GM23248 (cell line): ENCODE measurements at places on chromosomes 16 and 17. TPM values are rescaled to one million over a fixed set of nuclear protein-coding genes. Genes with fewer than 3 reads are reported as not detected.

Gene CHTF18
- 9.1 and 13.1 TPM in 2 replicates for total RNA-seq

Gene C17orf113
- total RNA-seq, result 0.13 TPM in 1 of 2 replicates, not detected in the other

Gene TLCD2
- total RNA-seq, result 2.2 and 2.8 TPM in 2 replicates

Gene RUNDC3A
- total RNA-seq, result 0.11 TPM in 1 of 2 replicates, not detected in the other

DNA sequence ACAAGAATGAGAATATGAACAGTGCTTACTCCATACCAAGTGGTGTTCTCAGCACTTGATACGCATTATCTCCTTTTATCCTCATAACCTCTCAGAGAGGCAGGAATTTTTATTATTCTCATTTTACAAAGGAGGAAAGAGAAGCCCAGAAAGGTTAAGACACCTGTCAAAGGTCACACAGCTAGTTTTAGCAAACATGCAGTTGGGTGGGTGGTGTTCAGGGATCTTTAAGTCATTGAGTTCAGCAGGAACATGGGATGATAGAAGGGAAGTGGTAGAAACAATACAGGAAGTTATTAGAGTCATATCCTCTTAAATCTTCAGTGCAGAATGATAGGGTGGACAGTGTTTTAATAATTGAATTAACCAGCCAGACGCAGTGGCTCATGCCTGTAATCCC lies 95.4 kb downstream of the IRX3 start:
- no peak for DNase-seq

GRCh38 chr16:68166264-68166663 lies 69.7 kb downstream of the ESRP2 start:
- no peak for DNase-seq

DNA sequence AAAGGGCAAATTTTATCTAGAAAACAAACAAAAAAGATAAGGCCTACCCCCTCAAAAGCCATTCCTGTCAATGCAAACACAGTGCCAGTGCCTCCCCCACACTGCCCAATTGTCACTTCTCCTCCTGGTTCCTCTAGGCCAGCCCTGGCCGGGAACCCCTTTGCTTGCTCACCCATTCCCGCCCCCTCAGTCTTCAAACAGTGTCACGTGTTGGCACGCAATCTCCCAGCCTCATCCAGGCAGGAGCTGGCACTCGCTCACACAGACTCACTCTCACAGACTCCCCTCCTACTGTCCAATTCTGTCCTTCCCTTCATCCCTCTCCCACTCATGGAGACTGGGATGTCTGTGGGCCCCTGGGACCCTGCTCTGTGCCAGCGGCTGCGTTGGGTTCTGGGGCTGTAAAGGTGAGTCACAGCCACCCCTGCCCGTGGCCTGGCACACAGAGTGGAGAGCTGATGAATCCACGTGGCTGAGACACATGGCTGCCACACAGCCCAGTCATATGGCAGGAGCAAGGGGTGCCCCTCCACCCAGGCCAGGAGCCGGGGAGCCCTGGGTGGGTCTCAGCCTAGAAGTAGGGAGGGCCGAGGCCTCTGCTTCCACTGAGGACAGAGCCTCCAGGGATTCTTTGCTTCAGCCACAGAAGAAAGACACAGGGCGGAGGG lies 54.8 kb downstream of the VAC14 start:
- DNase-seq, result peak; percentile 99

- no peak for DNase-seq
Observed at GRCh38 chr17:50683434-50684287, 24.1 kb downstream of the ANKRD40 start.

DNA sequence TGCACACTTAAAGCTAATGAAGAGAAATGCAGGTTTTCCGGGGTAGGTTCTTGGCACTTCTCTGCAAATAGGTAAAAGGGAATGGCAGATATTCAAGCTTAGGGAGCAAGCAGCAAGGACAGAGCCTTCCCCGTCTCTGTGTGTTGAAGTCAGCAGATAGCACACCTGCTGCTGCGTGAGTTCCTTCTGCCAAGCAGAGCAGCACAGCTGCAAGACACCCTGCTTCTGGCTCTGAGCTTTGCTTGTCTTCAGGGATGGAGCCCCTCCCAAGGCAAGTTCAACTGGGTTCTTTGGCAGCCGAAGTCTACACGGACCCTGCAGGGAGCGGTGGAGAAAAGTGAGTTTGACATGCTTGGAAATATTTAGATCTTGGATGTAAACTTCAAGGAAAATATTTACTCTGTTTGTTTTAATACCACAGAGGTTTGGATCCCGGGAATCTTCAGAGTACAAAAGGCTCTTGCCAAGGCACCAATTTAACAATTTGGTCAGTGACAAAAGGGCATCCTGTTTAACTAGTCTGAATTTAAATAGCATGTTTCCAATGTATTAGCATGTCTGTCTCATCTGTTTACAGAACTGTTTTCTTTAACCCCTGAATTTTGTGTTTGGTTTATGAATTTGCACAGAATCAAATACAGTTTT lies 113.4 kb upstream of the KCNJ16 start:
- no peak for DNase-seq

DNA sequence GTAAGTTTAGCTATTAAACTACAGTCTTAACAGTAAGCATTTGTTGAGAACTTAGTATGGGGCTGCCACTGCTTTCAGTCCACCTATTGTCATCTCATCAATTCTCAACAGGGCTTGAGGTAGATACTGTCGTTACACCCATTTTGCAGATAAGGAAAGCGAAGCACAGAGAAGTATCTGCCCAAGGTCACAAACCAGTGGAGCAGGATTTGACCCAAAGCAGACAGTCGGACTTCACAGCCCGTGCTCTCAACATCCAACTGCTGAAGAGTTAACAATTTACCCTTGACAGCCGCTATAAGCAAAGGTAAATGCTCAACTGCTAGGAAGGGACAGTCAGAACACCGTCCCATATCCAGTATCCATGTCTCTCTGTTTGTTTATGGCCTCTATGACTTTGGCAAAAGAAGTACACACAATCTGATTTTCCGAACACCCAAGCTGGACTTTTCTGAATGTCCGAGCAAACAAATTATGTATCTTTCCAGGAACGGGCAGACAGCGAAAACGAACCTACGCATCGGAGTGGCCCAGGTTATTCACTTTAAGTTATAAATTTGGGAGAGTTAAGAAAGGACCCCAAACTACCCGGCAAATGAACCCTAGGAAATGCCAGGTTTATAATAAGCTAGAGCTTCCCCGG lies 1.2 kb downstream of the SIAH1 start:
- peak; percentile 49 for DNase-seq
